ENCODE measurements at places on chromosomes 5 and 9.

DNA sequence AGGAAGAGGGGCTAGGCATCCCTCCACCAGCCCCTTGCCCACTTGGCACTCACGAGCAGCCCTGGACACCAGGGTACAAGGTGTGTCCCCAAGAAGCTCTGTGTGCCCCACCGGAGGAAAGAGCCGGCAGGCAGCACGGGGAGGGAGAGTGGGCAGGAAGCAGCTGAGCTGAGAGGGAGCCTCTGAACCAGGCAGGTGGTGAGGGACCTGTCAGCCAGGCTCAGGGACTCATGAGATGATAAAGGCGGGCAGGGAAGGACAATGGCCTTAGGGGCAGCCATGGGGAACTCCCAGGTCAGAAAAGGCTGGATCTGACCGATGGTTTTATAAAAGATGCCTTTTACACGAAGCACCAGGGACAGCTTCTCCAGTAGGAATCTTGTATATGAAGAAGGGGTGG, 112.0 kb downstream of the VAV2 start:
- no peak for DNase-seq

GRCh38 chr5:68534131-68534940, 318.8 kb downstream of the PIK3R1 start:
- peak; percentile 58 for DNase-seq

DNA sequence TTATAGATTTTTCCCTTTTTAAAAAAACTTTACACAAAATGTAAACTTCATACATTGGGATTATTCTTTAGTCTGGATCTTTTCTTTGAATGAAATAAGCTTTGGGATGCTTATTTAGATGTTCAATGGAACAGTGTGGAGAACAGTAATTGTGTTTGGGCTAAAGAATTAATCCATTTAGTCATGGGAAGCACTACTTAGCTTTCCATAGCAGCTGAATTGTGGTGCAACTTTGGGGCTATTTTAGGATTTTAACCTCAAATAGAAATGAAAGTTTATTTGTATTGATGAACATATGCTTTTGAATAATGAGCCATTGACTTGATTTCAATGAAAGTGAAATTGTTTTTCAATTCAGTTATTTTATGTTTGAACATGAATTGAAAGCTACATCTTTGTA, 72.4 kb downstream of the ZCCHC7 start:
- DNase-seq: no peak

DNA sequence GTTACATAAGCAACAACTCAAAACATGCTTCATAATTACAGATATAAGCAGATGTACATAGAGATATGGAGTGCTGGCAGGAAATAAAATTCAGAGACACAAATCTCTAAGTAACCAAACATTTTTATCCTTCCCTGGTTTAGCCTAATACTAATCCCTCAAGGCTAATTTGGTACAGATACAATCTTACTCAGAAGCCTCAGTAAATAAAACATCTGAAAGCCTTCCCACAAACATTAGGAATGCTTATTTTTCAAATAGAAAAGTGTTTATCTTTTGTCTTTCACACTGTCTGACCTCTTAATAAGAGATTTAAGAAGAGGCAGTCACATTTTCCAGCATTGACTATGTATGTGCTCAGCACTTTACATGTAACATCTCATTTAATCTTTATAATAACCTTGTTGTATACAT, 399.4 kb downstream of the ARRDC3 start:
- DNase-seq: no peak

GRCh38 chr9:12766357-12766756, 8.5 kb upstream of the LURAP1L start:
- DNase-seq: no peak

- peak; percentile 52 for DNase-seq
Observed at GRCh38 chr9:92616199-92616641, 53.7 kb downstream of the IPPK start.

GRCh38 chr9:36992501-36993316, 41.4 kb downstream of the PAX5 start:
- DNase-seq: peak; percentile 49

DNA sequence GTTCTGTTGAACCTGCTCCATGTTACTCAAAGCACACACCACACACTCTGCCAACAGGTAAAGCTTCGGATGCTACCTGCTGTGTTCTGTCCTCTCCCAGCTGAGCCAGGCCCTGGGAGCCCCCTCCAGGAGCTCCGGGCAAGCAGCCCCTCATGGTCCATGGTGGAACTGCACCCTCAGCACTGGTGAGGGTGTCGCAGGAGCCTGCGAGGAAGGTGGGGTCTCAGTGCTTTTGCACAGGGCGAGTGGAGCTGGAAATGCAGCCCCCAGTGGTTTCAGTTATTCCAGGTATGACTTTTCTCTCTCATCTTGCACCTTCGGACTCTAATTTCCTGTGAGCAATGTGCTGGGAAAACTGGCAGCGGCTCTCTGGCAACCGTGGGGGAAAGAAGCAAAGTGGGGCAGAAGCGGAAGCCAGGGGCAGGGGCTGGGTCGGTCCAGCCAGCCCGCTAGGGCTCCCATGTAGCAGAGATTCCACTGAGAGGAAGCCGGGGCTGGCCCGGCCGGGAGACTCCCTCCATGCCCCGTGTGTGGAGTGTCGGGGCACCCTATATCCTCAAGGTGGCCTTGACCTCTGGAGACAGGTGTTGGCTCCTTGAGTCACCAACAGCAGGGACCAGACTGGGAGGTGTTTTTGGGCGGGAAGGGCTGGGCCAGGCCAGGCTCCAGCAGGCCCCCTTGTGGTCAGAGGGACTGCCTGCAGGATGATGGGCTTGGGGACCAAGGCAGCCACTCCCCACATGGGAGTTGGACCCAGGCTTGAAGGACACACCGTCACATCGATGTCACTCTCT, 75.6 kb upstream of the PRSS3 start:
- no peak for DNase-seq

GRCh38 chr5:5191906-5192305, 51.8 kb downstream of the ADAMTS16 start:
- no peak for DNase-seq

Data from AG10803 (cell line).